H9 (cell line): ENCODE measurements at places on chromosomes 12 and 14.

DNA sequence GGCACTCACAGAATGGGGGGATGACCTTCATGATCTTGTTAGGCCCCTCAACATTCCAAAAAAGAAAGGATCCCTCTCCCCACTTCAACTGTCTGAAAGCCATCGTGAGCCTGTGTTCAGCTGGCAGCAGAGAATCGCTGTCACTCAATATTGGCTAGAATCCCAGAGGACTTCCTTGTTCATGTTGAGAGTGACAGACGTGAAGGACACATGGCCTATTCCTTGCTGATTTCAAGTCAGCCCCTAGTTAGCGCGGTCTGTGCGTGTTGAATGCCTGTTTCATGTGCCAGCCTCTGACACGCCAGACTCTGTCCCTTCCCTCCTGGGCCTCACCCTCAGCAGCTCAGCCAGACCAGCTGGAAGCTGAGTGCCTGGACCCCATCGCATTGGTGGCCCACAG, 43.1 kb downstream of the DNAH10 start:
- DNase-seq, result no peak

DNA sequence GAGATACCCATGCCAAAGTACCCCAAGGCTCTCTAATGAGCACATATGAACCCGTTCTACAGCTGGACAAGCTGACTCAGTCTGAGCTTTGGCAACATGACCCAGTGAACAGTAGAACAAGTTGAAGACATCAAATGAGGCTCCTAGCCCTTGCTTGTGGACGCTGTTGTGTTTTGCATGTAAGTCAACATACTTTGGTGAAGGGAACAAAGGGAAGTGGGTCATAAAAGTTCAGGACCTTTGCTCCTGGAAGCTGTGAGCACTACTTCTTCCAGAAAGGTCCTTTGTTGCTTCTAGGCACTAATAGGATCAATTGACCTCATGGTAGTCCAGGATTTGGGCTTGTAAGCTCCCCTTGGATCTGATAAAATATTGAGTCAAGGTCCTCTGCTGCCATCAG, 613.5 kb upstream of the TBX3 start:
- DNase-seq, result no peak

DNA sequence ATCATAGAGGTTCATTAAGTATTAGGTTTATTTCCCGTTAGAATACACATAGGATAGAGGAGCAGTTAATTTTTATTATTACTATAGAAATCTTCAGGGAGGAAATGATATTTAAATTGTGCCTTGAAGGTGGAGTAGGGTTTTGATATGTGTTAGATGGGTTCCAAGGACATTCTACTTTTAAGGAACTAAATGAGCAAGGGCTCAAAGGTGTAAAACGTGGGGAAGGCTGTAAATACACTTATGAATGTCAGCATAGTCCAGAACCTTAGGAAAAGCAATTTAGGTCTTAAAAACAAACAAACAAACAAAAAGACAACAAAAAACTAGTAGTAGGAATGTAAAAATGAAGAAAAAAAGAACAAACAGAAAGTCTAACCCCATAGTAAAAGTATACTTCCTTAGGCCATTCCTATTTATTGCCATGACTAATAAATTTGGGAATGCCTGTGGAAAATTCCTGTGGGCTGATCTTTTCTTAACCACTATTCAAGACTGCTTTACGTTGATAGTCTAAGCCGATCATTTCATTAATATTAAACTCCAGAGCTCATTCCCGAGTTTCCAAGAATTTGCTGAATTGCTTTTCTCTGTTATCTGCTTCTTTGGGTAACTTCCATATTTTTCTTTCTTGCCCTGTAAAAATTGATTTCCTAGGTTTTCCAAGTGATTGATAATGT, 180.3 kb downstream of the RAD51B start:
- DNase-seq, result no peak

GRCh38 chr14:34461334-34462131, 507 bp downstream of the SPTSSA start:
- DNase-seq, result peak; percentile 68

GRCh38 chr12:76921891-76922664, 43.3 kb upstream of the CSRP2 start:
- no peak for DNase-seq

DNA sequence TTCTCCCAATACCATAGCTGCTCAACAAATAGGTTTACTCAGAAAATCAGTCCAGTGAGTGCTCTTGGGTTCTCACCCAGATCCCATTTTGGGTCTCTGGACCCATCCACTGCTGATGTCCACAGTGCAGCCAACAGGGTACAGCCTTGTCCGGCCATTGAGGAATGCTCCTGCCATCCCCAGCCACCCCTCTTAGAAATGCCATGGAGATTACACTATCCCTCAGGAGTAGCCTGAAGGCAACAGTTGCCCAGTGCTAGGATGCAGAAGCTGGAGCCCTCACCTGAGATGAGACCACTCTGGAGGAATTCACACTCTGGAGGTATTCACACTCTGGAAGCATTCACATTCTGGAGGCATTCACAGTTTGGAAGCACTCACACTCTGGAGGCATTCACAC, 958.8 kb upstream of the TMEM132C start:
- DNase-seq, result no peak

GRCh38 chr14:95153866-95154265, 3.5 kb downstream of the DICER1 start:
- DNase-seq, result no peak

- DNase-seq, result peak; percentile 78
Observed at GRCh38 chr14:93051600-93052546, 63.9 kb downstream of the ITPK1 start.

DNA sequence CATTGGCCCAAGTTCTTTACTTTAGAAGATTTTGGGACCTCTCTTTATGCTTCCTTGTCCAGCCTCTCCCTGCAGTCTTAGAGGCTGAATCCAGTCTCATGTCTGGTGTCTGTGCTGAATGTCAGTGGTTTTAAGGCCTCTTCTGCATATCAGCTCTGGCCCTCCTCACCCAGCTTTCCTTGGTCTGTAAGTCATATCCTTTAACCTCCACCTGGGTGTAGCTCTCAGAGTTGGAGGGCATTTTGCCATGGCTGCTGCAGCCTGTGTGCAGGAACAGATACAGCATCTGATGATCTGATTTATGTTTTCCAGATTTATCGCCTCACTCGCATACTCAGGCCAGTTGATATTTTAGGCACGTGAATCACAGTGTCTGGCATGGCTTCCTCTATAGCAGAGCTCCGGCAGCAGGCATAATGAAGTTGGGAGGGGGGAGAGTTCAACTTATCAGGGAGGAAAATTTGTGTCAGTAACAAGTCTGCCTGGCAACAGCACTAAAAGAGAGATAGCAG, 335.0 kb downstream of the PCNX1 start:
- no peak for DNase-seq

- no peak for DNase-seq
Observed at GRCh38 chr14:91238661-91239060, 5.8 kb downstream of the GPR68 start.

- no peak for DNase-seq
Observed at GRCh38 chr14:45972416-45972815, 679.2 kb downstream of the RPL10L start.
